ENCODE measurements at places on chromosomes 2 and 18.

DNA sequence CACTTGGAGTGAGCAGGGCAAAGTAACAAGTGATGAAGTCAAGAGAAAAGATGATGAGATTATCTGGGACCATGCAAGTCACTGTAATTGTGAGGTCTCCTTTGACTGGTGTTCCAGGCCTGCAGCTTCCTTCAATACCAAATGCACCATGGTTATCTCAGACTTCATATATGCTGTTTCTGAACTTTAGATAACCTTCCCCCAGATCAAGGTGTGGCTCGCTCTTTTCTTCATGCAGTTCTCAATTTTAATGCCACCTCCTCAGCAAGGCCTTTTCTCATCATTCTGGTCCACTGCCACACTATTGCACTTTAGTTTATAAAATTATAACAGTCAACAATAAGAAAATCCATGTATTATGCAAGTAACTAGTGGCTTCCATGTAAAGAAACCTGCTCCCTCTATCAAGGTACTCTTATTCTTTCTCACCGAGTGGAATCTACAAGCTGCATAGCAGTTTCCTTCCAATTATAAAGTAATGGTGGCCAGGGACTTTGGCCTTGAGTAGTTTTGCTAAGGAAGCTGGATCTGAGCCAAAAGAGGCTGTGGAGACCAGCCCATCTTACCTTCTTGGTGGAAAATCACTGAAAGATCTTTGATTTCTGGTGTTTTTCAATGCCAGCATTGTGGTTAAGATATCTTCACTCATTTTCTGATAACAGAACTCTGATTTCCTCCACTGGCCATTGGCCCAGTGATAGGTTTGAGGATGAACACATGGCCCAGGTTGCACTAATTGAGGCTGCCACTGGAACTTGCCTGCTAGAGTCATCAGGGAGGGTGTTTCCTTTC, 113.6 kb downstream of the KCNE4 start:
- no peak for DNase-seq

GRCh38 chr18:24274837-24275236, 122.8 kb downstream of the OSBPL1A start:
- no peak for DNase-seq

- DNase-seq: no peak
Observed at GRCh38 chr2:86787736-86788135, 3.0 kb downstream of the CD8A start.

GRCh38 chr18:9215221-9215933, 78.8 kb downstream of the ANKRD12 start:
- DNase-seq: no peak

Data from stimulated activated naive CD4-positive, alpha-beta T cell treated with Interleukin-2 at 50 U/mL for 16 hours (primary cell).